Bronchial epithelial cell (primary cell): ENCODE measurements at places on chromosomes 3 and 15.
A peak's percentile ranks its signal among the peaks of the same experiment; 100 is the strongest.

DNA sequence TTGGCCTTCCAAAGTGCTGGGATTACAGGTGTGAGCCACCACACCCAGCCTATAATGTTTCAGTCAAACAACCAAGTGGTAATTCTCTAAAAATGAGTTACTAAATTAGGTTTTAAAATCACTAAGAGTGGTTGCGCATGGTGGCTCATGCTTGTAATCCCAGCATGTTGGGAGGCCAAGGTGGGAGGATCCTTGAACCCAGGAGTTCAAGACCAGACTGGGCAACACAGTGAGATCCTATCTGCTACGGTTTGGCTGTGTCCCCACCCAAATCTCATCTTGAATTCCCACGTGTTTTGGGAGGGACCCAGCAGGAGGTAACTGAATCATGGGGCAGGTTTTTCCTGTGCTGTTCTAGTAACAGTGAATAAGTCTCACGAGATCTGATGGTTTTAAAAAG, 26.1 kb downstream of the SEC11A start:
- no peak for DNase-seq

GRCh38 chr3:120441776-120442175, 9.0 kb downstream of the FSTL1 start:
- no peak for DNase-seq

GRCh38 chr3:94070341-94070911, 7.6 kb downstream of the NSUN3 start:
- DNase-seq = no peak

DNA sequence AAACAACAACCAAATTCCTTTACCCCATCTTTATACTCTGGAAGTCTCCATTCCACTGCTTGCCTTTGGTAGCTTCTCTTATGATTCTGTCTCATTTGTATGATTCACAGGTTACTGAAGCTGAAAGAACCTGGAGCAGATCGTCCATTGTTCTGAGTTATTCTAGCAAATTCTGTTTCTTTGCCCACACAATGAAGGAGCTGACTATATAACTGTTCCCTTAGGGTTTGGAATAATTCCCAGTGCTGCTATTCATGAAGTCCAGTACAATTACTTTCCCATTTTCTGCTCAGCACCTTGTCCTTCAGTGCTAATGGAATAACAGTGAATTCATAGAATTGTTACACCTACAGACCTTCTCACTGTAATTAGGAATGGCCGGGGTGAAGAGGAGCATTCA, 167.8 kb downstream of the CHST2 start:
- DNase-seq = peak; percentile 31

GRCh38 chr3:189260556-189261493, 89.1 kb downstream of the TPRG1 start:
- no peak for DNase-seq

DNA sequence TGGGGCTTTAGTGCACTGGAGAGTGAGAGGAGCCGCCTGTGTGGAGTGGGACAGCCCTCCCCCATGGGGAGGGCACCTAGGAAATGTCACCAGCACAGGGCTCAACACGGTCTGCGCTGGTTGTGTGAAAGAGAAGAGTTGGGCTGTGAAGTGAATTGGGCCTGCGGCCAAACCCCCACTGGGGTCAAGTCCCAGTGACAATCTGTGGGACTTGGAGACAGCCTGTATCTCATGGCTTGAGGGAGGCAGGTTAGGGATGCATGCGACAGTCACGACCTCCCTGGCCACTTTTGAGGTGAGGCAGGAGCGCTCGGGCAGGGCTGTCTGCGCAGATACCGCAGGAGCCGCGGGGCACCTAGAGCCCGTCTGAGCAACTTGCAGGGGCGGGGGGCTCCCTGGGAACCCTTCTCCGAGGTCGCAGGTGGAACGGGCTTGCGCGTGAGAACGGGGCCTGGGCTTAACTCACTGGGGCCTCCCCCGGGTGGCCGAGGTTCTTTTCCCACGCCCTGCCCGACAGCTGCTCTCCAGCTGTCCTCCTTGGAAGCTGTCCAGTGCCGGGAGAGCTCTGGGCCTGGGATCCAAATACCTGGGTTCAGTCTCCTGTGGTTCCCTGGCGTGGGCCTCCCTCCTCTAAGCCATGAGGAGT, 77.4 kb downstream of the SNRK start:
- DNase-seq = no peak

GRCh38 chr15:80003171-80003570, 32.2 kb upstream of the BCL2A1 start:
- DNase-seq = no peak
